ENCODE measurements at places on chromosomes 2 and 18.

- DNase-seq: no peak
Observed at GRCh38 chr2:141654311-141654710, 476.5 kb downstream of the LRP1B start.

DNA sequence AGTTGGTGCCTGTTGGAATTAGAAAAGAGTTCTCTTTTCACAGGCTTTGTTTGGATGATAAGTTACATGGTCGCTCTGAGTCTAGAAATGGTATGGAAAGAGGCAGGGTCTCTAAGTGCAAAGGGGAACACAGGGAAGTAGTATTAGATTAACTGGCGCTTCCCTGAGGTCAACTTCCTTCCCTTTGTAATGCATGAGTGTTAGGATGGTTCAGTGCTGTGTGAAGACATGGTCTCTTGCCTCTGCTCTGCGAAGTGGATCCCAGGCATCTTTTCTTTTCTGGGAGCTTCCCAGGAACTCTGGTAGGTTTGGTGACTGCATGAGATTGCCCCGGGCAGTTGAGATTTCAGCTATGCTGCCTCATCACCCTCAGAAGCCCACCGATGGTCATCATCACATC, 170.3 kb downstream of the MIB1 start:
- DNase-seq: no peak

- no peak for DNase-seq
Observed at GRCh38 chr2:34853646-34854045, 1254.5 kb upstream of the FAM98A start.

DNA sequence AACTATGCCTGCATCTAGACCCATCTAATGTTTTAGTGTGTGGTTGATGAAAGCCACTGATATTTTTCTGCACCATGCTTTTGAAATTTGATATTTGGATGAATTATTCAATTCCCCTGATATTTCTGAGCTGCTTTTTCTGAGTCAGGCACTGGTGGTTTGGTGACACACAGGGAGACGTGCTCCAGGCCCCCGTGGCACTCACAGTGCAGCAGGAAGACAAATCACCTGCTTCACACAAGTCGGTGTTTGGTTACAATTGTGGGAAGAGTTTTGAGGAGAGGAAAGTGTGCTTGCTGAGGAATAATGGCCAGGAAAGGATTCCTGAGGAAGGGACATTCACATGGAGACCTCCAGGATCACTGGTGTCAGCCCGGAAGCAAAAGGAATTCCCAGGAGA, 179.7 kb downstream of the ACKR3 start:
- DNase-seq: no peak

DNA sequence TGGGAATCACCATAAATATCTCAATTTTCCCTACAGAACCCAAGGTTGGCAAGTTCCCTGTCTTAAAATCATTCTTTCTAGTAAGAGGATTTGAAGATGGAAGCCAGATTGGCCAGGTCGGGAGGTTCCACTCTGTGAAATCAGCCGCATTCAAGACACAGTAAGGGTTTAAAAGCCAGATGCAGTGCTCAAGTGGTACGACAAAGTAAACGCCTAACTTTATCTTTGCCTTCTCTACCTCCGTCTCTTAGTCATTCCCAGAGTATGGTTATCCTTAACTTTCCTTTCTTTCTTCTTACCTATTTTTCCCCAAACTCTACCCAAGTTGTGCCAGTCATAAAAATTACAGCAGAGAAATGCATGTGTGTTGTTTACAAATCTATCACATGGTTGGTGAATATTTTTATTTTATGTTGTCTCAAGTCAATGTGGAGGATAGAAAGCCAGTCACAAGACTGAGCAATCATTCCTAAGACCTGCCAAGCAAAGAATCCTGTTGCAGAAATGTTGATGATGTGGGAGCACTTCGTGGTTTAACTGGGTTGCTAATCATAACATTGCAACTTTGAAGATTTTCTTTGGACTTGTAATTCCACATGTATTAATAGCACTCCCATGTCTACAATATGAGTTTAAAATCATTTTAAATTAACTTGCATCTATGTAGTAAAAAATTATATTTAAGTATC, 62.6 kb downstream of the SLC40A1 start:
- DNase-seq: no peak
